ENCODE measurements at places on chromosomes 3 and 15.

DNA sequence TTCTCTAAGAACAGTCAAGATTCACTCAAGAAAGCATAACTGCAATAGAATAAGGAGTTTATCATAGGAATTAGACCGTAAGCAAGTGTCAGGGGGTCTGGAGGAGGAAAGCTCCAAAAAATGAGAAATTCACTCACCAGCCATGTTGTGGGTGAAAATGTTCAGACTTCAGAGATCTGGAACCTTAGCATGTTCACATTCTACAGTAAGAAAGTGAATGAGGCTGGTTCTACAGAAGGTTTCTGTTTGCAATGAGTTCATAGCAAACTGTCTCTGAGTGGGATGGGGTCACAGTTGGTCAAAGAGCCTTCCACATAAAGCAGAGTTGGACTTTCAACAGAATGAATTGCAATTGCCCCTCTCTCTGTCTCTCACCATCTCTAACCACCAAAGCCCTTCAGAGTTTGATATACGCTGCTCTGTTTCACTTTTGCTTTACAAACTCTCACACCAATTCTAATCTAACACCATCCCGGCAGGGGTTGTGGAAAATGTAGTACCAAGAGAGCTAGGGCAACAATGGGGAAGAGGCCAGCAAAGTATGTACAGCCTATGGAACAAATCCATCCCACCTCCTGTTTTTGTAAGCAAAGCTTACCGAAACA, 581.8 kb upstream of the UBE2E2 start:
- no peak for DNase-seq

- DNase-seq = no peak
Measured at GRCh38 chr15:33201491-33202231, 7.1 kb upstream of the FMN1 start.

GRCh38 chr3:50792568-50792967, 117.8 kb downstream of the DOCK3 start:
- no peak for DNase-seq

DNA sequence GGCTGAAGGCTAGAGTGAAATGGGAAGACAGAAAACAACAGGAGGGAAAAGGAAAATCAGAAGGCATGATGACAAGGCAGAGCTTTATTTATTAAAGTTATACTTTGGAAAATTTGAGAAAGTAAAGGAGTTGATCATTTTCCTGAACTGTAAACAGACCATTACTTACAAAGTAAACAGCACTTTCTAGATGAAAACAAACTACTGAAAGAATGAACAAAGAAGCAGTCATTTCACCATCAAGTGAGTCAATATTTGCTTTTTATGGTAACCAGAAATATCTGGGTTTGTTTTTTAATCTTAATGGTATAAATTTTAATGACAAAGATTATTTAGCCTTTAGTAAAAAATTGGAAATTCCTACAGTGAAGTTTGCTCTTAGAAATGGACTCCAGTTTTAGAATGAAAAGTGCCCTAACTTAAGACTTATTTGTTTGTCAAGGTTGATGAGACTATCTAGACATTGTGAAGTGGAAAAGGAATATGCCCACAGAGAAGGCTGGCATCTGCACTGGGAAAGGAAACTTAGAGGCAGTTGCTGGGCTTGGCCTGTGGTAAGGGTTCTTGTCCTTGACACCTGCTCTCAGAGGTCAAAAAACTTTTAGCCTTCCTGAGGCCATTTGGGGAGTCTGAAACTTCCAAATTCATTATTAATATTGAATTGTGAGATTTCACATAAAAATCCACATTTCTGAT, 47.2 kb downstream of the SPTSSB start:
- DNase-seq = no peak

- DNase-seq = no peak
Measured at GRCh38 chr3:123705488-123706285, 120.8 kb upstream of the HACD2 start.

DNA sequence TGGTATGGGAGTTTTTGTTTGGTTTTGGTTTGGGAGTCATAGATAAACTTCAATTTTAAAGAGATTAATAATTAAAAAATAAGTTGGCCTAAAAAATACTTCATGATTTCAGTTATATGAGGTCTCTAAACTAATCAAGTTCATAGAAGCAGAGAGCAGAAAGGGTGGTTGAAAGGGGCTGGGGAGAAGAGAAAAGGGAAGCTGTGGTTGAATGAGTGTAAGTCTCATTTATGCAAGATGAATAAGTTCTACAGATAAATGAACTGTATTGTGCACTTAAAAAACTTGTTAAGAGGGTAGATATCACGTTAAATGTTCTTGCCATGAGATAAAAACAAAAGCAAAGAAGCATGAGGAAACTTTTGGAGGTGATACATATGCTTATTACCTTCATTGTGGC, 188.7 kb downstream of the NSUN3 start:
- DNase-seq = no peak

- DNase-seq = no peak
Measured at GRCh38 chr3:89586676-89587075, 479.3 kb downstream of the EPHA3 start.

- DNase-seq = no peak
Measured at GRCh38 chr3:48248095-48248850, 7.4 kb downstream of the ZNF589 start.

- no peak for DNase-seq
Measured at GRCh38 chr3:144457758-144458157, 486.1 kb downstream of the DIPK2A start.

DNA sequence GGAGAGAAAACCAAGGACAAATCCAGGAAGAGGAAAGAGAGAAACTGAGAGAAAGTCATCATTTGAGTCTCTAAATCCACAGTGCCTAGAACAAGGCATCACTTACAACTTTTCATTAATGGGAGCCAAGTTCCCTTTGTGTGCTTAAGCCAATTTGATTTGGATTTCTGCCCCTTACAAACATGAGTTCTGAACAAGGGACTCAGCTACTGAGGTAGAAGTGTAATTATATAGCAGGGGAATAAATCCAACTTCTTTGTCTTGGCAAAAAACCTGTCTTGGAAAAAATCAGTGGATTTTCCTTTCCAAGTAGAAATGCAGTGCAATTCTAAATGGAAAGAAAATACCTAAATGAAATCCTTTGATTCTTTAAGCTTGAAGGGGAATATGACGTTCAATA, 307.2 kb upstream of the CNTN3 start:
- no peak for DNase-seq

GRCh38 chr3:124785973-124786372, 55.7 kb downstream of the UMPS start:
- DNase-seq = no peak

- DNase-seq = no peak
Measured at GRCh38 chr3:15325228-15325627, 7.2 kb downstream of the SH3BP5 start.

- no peak for DNase-seq
Measured at GRCh38 chr3:167304077-167304476, 76.0 kb downstream of the ZBBX start.

GRCh38 chr3:112302881-112303763, 9.1 kb upstream of the SLC9C1 start:
- no peak for DNase-seq

GRCh38 chr3:62939707-62940106, 64.5 kb upstream of the CADPS start:
- no peak for DNase-seq
